Psoas muscle (tissue), 8 donors: ENCODE measurements at places on chromosomes 7 and 10. TPM values are rescaled to one million over a fixed set of nuclear protein-coding genes. Genes with fewer than 3 reads are reported as not detected.
A peak's percentile ranks its signal among the peaks of the same experiment; 100 is the strongest.

CLDN12 gene
- total RNA-seq = 33.0 TPM

AKR1C8 gene
- total RNA-seq = not detected

DNA sequence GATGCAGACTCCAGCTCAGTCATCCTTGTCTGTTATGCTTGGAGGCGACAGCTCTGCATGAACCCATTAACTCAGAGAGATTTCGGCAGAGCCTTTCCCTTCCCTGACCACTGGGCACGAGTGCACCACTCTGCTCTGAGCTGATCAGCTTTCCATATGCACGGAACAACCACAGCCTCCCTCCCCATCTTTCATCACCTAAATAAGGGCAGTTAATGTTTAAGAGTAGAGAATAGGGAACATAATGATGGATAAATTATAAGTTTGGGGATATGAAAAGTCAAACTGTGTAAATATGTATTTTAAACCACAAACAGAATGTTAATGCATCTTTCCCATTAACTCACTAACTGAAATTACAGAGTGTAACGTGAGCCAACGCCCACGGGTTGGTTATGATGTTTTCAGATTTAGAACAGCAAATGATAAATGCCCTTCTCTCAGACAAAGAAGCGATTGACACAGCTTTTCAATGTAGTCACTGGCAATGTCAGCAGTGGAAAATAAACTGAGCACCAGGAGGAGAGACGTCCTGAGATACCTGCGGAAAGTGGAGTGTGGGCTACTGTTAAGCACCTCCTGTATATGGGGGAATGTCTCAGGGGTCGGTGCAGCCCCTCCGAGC, 658.2 kb downstream of the LRMDA start:
- DNase-seq = no peak

PON1 gene
- not detected for total RNA-seq

OR6V1 gene
- total RNA-seq = not detected

- DNase-seq = no peak
Measured at GRCh38 chr10:24496906-24497305, 226.8 kb downstream of the ARHGAP21 start.

MRLN gene
- 82.0 TPM for total RNA-seq

LRRC4 gene
- 5.0 TPM for total RNA-seq

DNA sequence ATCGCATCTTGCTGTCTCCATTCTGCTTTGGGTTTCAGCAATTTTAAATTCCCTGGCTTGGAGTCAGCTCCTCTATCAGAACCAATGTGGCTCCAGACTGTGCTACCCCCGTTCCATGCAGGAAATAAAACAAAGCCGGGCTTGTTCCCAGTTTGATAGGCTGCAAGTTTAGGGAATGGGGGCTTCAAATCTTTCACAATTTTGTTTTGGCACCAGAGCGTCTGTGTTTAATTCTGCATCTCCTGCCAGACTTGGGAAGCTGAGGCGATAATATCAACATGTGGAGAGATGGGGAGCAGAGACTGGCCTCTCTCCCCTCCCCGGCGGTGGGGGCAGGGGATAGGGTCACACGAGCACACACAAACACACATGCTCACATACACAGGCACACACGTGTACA, 305.9 kb downstream of the FGFR2 start:
- DNase-seq = no peak

GRCh38 chr7:7641129-7641663, 644 bp downstream of the UMAD1 start:
- DNase-seq = no peak

ESYT2 gene
- 46.3 TPM for total RNA-seq

DEPP1 gene
- total RNA-seq = 37.2 TPM

EIF5AL1 gene
- 0.90 TPM for total RNA-seq

DNA sequence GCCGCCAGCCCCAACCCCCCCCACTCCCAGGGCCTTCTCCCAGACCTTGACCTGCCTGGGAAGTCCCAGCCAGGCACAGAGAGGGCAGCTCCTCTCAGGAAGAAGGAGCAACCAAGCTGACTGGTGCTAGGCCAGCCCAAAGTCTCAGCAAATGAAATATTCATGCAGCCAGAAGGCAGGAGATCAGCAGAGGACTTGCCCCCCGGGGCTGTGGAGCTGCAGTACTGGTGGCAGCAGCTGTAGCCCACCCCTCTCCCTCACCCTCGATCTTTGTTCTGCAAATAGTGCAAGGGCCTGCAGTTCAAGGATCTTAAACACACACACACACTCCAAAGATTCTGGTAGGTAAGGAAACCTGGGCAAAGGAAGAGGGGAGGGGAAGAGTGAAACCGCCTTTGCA, 3.5 kb upstream of the SRRM3 start:
- DNase-seq = no peak

HTR5A gene
- not detected for total RNA-seq

DNA sequence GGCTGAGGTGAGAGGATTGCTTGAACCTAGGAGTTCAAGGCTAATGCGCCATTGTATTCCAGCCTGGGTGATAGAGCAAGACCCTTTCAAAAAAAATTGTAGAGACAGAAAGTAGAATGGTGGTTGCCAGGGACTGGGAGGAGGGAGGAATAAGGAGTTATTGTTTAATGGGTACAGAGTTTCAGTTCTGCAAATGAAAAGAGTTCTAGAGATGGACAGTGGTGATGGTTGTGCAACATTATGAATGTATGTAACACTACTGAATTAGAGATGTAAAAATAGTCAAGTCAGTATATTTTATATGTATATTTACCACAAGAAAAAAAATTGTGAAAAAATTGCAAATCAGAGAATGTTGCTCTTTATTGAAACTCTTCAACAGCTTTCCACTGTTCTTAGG, 266.5 kb upstream of the NPY start:
- no peak for DNase-seq

- DNase-seq = peak; percentile 87
Measured at GRCh38 chr10:72260239-72260975, 13.3 kb upstream of the DDIT4 start.

TRPV5 gene
- not detected for total RNA-seq

DNA sequence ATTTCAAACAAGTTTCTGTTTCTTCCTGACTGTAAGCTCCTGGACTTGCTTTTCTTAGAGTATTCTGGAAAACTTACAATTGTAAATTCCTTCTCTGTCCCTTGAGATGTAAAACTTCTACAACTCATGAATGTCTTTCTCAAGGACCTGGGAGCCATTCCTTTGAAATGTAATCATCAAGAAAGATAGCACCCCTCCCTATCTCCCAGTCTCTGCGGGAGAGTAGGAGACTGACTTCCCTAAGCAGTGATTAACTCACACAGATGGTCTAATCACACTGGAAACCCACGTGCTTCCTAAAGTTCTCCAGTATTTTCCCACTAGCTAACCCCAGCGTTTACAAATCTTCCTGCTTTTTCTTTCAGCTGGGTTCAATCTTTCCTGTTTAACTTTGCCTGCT, 549.4 kb downstream of the SORCS1 start:
- no peak for DNase-seq

GRCh38 chr7:50584793-50585408, 19.7 kb upstream of the DDC start:
- no peak for DNase-seq

- no peak for DNase-seq
Measured at GRCh38 chr10:33196710-33197491, 137.6 kb downstream of the NRP1 start.

GRCh38 chr10:27826369-27826768, 80.8 kb upstream of the MKX start:
- no peak for DNase-seq

GIMAP5 gene
- 8.4 TPM for total RNA-seq

GRCh38 chr7:30323006-30323355, 38.6 kb downstream of the ZNRF2 start:
- no peak for DNase-seq

DNA sequence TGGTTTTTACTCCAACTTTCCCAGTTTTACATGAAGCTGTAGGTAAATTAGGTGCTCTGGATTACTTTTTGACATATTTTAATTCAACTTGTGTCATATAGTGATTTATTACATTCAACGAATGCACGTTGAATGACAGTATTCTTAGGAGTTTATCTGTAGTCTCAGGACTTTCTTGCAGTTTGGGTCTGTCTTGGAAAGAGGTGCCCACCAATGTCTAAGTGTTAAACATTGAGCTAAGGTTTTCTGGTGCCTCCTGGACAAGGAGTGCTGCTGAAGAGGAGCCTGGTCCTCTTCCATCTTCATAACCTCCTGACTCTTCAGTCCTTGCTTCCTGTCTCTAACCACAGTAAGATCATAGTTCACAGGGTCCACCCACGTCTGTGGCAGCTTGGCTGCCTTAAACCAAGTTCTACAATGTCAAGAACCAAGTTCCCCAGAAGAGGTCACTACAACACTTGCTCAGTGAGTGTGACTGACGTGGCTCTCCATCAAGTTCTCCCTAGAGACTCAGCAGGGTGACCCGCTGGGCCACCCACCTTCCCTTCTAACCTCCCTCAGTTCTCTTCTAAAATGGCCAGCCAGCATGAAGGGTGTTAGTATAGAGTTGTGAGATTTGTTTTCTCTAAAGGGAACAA, 6.1 kb downstream of the NPY start:
- no peak for DNase-seq

- DNase-seq = no peak
Measured at GRCh38 chr7:40673285-40673684, 538.5 kb downstream of the SUGCT start.
